Diencephalon (tissue), 1 donor: ENCODE measurements at places on chromosomes 1 and 21. TPM values are rescaled to one million over a fixed set of nuclear protein-coding genes. Genes with fewer than 3 reads are reported as not detected.

The IGSF9 gene
- 3.9 TPM for total RNA-seq

The C1QA gene
- 17.5 TPM for total RNA-seq

The SMCP gene
- not detected for total RNA-seq

The SYPL2 gene
- total RNA-seq: not detected

The FAM151A gene
- total RNA-seq: not detected

The OR2T1 gene
- not detected for total RNA-seq
